M059J (cell line): ENCODE measurements at places on chromosomes 5 and 9. TPM values are rescaled to one million over a fixed set of nuclear protein-coding genes. Genes with fewer than 3 reads are reported as not detected.

GRCh38 chr5:76542887-76543690 lies 80.1 kb downstream of the F2RL2 start:
- DNase-seq, result no peak

- no peak for DNase-seq
These were observed 5.1 kb upstream of the ARSI start for GRCh38 chr5:150307617-150308426.

DNA sequence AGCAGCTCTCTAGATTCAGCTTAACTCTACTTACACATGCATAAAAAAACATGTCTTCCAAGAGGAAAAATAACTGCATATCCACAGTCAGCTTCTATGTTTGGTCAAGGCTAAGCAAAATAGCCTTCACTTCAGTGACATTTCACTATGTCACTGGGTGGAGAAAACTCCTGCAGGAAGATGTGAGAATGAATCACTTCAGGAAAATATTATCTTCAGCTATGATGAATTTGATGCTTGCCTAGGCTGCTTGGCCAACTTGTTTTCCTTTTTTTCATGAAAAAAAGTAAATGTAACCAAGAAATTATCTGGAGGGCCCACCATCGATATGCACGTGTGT lies 143.0 kb upstream of the ZNF608 start:
- no peak for DNase-seq

- peak; percentile 58 for DNase-seq
These were observed 592 bp downstream of the TUBB4B start for GRCh38 chr9:137241490-137242268.

GRCh38 chr5:58462623-58463230 lies 2.8 kb upstream of the PLK2 start:
- peak; percentile 62 for DNase-seq

- no peak for DNase-seq
These were observed 24.2 kb upstream of the MELK start for GRCh38 chr9:36548454-36548853.

- peak; percentile 78 for DNase-seq
These were observed 16.2 kb downstream of the SFXN1 start for GRCh38 chr5:175494264-175495183.

GRCh38 chr9:14027116-14027800 lies 286.7 kb downstream of the NFIB start:
- peak; percentile 5 for DNase-seq

GRCh38 chr5:98217138-98217537 lies 556.3 kb upstream of the RGMB start:
- DNase-seq, result no peak

- DNase-seq, result no peak
These were observed 29.4 kb downstream of the OLFM1 start for GRCh38 chr9:135116881-135117280.

DNA sequence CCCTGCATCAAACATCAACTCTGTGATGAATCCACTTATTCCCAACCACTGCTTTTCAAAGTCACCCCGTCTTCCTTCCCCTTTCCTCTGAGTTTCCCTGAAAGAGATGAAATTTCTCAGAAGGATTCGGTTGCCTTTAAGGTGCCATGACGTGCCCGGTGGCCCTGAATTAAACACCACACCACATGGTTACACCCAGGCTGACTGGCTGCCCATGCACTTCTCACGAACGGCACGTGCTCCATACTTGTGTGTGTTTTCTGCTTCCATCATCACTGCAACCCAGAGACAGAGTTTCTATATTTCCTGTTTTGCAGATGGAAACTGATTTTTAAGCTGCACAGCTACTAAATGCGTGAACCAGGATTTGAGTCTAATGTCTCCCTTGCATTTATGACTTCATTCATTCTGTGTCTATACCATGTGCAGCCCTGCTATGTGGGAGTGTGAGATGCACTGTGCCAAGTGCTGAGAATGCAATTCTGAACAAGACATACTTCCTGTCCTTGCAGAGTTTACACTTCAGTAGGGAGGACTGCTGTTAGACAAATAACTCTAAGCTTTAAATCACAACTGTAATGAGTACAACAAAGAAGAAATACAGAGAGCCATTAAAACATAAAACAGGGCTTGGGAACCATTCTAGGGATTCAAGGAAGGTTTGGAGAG lies 162.9 kb downstream of the NXNL2 start:
- DNase-seq, result peak; percentile 9

Gene SELENOP
- 20.1 and 45.1 TPM in 2 replicates for total RNA-seq

Gene FBXO4
- 7.1 and 12.1 TPM in 2 replicates for total RNA-seq

Gene FOXI1
- not detected in 2 replicates for total RNA-seq

Gene FOXD4L3
- total RNA-seq, result not detected in 2 replicates
